ENCODE measurements at places on chromosomes 12 and 14. TPM values are rescaled to one million over a fixed set of nuclear protein-coding genes. Genes with fewer than 3 reads are reported as not detected.
A peak's percentile ranks its signal among the peaks of the same experiment; 100 is the strongest.

Gene TMEM63C
- total RNA-seq: not detected

DNA sequence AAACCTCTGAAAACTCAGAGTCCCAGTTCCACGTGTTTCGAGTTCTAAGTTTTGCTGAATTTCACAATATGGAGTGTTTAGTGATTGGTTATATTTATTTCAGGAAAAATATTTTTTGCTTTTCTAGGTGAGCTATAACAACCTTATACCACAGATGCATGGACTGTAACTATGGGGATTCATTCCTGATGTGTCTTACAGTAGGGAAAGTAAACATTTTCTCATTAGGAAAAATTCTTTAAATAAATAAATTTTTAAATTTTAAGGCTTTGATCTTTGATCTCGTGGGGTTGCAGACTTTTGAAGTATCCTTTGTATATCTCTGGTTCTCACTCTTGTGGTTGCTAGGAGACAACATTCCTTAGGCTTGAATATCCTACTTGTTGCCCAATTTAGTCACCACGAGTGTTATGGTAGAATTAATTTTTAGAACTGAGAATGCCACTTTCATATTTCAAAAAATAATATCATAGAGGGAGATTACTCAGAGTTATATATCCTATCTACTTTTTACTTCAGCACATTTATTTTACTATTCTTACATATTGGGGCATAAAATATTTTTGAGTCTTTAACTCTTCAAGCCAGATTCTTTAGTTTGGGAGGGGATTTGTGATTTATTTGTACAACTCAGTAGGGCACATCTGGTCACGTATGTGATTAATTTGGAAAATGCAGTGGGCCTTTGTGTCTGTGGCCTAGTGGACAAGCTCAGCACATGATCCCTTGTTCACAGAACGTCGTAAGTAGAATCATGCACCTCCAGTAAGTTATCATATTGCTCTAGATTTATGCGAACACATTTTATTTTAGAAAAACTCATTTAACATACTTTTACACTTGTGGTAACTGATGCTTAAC, 224.0 kb downstream of the TTC6 start:
- no peak overlapping the region for H3K27ac ChIP-seq
- no peak for DNase-seq
- no peaks in the 10 kb centered on the region for H3K36me3 ChIP-seq
- H3K4me3 ChIP-seq: no peak overlapping the region
- H3K27me3 ChIP-seq: no peaks in the 10 kb centered on the region
- no peaks in the 10 kb centered on the region for H3K4me1 ChIP-seq

Gene GYS2
- total RNA-seq: not detected

GRCh38 chr12:86634456-86635410, 378.5 kb upstream of the MGAT4C start:
- no peaks in the 10 kb centered on the region for H3K4me1 ChIP-seq
- no peak for DNase-seq
- H3K27ac ChIP-seq: no peak overlapping the region
- H3K27me3 ChIP-seq: no peaks in the 10 kb centered on the region
- no peaks in the 10 kb centered on the region for H3K36me3 ChIP-seq

DNA sequence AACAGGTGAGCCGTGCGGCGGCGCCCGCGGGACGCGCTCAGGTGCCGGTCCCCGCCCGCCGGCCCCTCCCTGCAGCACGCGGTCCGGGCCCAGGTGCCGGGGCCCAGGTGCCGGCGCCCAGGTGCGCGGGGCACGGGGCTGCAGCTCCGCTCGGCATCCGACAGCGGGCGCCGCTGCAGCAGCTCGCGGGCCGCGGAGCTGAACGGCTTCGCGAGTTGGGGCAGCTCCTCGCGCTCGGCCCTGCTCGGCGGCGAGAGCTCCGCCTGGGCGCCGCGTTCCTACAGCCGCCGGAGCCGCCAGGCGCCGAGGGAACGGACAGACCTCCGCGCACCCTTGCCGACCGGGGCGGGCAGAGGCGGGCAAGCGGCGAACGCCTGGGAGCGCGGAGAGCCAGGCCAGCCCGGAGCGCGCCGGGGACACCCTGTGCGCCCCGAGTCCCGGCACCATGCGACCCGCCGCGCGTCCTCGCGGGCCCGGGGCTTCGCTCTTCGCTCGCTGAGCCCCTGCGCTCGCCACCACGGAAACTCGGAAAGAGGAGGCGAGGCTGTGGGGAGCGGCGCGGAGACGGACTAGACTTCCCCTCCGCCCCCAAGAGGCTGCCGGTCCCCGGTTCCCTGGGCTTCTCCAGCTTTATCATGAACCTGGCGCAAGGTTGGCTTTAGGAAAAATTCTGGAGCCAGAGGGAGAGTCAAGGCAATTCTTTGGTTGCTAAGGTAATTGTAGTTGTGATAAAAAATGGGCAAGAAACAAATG, at the start of gene RGS6:
RGS6 (plus strand) TSS at position 201 of the 753 bp plus-strand sequence.
- H3K27me3 ChIP-seq: no peaks in the 10 kb centered on the region
- no peak within 1 kb of the TSS for H3K27ac ChIP-seq
- H3K4me3 ChIP-seq: no peak within 1 kb of the TSS
- no peaks in the 10 kb centered on the region for H3K36me3 ChIP-seq
- no peak for DNase-seq
- H3K4me1 ChIP-seq: no peaks in the 10 kb centered on the region

- no peak overlapping the region for H3K27ac ChIP-seq
- no peak overlapping the region for H3K4me3 ChIP-seq
- DNase-seq: no peak
- H3K27me3 ChIP-seq: no peaks in the 10 kb centered on the region
These were observed 35.6 kb downstream of the AACS start for GRCh38 chr12:125100551-125101434.

Gene GLIPR1L1
- not detected for total RNA-seq

GRCh38 chr12:53288322-53288721, 7.0 kb upstream of the PFDN5 start:
- peaks cover 88% of the 10 kb centered on the region for H3K36me3 ChIP-seq
- DNase-seq: no peak
- H3K4me1 ChIP-seq: no peaks in the 10 kb centered on the region
- no peaks in the 10 kb centered on the region for H3K27me3 ChIP-seq

DNA sequence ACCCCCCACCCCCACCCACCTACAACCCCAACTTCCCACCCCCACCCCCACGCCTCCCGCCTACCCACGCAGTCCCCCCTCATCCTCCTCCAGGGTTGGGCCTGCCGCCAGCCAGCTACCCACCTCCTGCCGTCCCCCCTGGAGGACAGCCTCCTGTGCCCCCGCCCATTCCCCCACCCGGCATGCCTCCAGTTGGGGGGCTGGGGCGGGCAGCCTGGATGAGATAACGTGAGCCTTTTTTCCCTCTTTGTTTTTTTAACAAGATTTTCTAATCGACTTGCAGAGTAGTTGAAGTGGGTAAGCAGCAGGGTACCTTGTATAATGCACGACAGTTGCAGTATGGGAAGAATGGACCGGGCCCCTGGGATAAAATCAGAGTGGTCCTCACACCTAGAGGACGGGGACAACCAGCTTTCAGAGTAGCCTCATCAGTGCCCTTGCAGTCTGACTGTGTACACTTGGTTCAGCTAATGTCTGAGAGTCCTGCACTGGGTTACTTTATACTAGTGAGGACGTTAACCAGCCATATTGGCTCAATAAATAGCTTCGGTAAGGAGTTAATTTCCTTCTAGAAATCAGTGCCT, 29.4 kb downstream of the CCNK start:
- H3K27ac ChIP-seq: no peak overlapping the region
- peaks cover 59% of the 10 kb centered on the region for H3K36me3 ChIP-seq
- no peak overlapping the region for H3K4me3 ChIP-seq
- H3K27me3 ChIP-seq: no peaks in the 10 kb centered on the region
- H3K4me1 ChIP-seq: no peaks in the 10 kb centered on the region

DNA sequence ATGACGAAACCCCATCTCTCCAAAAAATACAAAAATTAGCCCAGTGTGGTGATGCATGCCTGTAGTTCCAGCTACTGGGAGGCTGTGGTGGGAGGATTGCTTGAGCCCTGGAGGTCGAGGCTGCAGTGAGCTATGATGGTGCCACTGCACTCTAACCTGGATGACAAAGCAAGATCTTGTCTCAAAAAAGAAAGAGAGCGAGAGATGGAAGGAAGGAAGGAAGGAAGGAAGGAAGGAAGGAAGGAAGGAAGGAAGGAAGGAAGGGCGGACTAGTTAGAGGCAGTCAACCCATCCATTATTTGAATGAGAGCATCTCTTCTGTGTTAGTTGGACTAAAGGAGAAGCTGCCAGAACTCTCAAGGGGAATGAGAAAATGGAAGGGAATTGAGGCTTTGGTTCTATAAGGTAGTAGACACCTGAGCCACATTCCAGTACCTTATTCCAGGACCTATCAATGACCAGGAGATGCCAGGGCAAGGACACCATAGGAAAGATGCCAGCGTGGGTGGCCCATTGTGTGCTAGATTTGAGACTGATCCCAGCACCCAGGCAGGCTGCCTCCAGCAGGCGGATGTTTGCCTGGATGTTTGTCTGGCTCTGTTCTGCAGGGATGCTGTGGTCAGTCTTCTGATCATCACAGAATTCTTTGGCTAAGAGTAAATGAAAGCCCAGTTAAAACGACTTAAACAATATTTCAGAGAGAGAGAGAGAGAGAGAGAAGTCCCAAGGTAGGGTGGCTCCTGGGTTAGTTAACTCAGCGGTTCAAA, 11.5 kb upstream of the P2RX7 start:
- H3K36me3 ChIP-seq: no peaks in the 10 kb centered on the region
- H3K27ac ChIP-seq: no peak overlapping the region
- peaks cover 8% of the 10 kb centered on the region for H3K4me1 ChIP-seq
- H3K27me3 ChIP-seq: no peaks in the 10 kb centered on the region
- DNase-seq: no peak

- H3K4me3 ChIP-seq: no peak overlapping the region
- no peak overlapping the region for H3K27ac ChIP-seq
- no peaks in the 10 kb centered on the region for H3K36me3 ChIP-seq
- DNase-seq: no peak
- H3K27me3 ChIP-seq: no peaks in the 10 kb centered on the region
These were observed 135.7 kb upstream of the SLC16A7 start for GRCh38 chr12:59459966-59460660.

Gene ENDOU
- total RNA-seq: not detected

- no peaks in the 10 kb centered on the region for H3K36me3 ChIP-seq
- no peak for DNase-seq
- H3K4me3 ChIP-seq: no peak overlapping the region
These were observed 23.2 kb downstream of the LRRK2 start for GRCh38 chr12:40248034-40248433.

Gene ASCL1
- total RNA-seq: not detected

DNA sequence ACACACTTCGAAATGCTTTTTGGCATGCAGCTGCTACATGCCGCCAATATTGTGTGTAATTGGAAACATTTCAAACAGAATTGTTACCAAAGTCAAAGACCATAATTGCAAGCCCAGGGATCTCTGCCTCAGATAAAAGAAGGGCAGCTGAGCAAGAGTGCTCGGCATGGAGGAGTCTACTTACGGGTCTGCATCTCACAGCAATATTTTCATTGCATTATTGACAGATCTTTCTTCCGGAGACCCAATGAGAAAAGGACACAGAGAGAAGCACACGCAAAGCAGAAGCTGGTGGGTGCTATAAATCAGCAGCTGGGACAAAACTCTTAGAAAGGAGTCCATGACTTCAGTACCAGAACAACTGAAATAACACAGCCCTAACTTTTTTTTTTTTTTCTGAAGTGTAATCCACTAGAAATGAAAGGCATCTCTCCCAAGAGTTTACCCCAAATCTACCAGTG, 4.9 kb downstream of the PRICKLE1 start:
- no peaks in the 10 kb centered on the region for H3K36me3 ChIP-seq
- no peak overlapping the region for H3K4me3 ChIP-seq
- no peak overlapping the region for H3K27ac ChIP-seq
- DNase-seq: no peak
- peaks cover 10% of the 10 kb centered on the region for H3K4me1 ChIP-seq

Gene WNT1
- total RNA-seq: not detected

Gene SCN8A
- total RNA-seq: 0.29 TPM

DNA sequence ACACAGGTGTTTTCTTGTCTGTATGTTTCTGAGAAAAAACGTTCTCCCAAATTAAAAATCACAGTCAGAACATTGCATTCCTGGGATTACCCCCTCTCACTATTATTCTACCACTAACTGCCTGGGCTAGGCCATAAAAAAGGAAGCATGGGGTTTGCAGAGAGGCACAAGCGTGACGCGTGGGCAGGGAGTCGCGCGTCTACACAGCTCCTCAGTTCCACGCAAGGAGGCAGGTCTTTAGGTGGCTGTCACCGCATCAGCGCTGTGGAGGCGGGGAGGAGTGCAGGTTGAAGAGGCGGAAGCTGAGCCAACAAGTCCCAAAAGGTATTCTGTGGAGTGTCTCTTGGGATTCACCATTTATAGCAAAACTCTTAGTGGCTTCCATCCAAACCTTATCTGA, 109.9 kb downstream of the RIMBP2 start:
- peaks cover 65% of the 10 kb centered on the region for H3K27me3 ChIP-seq
- no peaks in the 10 kb centered on the region for H3K4me1 ChIP-seq

DNA sequence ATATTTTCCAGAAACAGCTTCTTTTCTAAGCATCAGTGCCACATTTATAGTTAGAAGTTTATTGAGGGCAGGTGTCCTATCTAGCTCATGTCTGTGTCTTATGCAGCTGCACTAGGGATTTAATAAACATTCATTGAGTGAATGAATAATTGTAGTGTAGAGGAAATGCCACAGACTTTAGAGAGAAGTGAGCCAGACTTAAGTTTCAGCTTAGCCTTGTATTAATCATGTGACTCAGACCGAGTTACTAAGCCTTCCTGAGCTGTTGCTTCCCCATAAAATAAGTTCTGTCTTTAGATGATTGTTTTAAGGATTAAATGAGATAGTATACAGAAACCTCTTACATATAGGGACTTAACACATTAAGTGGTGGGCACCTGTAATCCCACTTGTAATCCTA, 236.1 kb upstream of the DDHD1 start:
- no peaks in the 10 kb centered on the region for H3K36me3 ChIP-seq
- H3K4me1 ChIP-seq: no peaks in the 10 kb centered on the region
- no peak overlapping the region for H3K4me3 ChIP-seq
- H3K27ac ChIP-seq: no peak overlapping the region

DNA sequence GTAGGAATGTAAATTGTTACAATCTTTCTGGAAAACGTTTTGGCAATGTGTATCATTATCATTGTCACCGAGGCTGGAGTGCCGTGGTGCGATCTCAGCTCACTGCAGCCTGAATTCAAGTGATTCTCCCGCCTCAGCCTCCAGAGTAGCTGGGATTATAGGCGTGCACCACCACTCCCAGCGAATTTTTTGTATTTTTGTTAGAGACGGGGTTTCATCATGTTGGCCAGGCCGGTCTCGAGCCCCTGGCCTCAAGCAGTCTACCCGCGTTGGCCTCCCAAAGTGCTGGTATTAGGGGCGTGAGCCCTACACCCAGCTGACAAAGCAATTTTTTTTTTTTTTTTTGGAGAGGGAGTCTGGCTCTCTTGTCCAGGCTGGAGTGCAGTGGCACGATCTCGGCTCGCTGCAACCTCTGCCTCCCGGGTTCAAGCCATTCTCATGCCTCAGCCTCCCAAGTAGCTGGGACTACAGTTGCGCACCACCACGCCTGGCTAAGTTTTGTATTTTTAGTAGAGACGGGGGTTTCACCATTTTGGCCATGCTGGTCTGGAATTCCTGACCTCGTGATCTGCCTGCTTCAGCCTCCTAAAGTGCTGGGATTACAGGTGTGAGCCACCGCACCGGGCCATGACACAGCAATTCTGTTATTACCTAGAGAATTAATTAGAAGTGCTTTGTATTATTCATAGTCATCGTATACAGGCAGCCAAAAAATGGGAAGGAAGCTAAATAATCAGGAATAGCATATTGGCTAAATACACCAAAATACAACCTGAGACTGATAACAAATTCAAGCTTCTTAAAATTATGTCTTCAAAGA, 1.2 kb downstream of the ACTR6 start:
- H3K4me1 ChIP-seq: peaks cover 2% of the 10 kb centered on the region
- H3K27me3 ChIP-seq: no peaks in the 10 kb centered on the region
- peak; percentile 25 for DNase-seq
- H3K27ac ChIP-seq: peak overlapping the region; percentile 79
- peaks cover 16% of the 10 kb centered on the region for H3K36me3 ChIP-seq

Gene DRAM1
- 4.2 TPM for total RNA-seq

Gene ARHGEF25
- total RNA-seq: 13.6 TPM

Gene C1QL4
- total RNA-seq: 1.4 TPM

Gene RFLNA
- not detected for total RNA-seq
